A549 treated with ZK216348 at 1 μM for 4 hours (cell line): ENCODE measurements at places on chromosomes 4 and X. TPM values are rescaled to one million over a fixed set of nuclear protein-coding genes. Genes with fewer than 3 reads are reported as not detected.

The SPANXC gene
- total RNA-seq, result 0.74 to 2.4 TPM (median 0.76 TPM) in 3 of 5 replicates, not detected in the others

The STS gene
- total RNA-seq, result 1.6 to 2.3 TPM (median 2.0 TPM) in 5 replicates

The MMRN1 gene
- not detected in 5 replicates for total RNA-seq

The CLIC2 gene
- total RNA-seq, result 0.11 to 0.20 TPM (median 0.12 TPM) in 3 of 5 replicates, not detected in the others

The LIAS gene
- total RNA-seq, result 9.7 to 18.6 TPM (median 10.6 TPM) in 5 replicates

The TDO2 gene
- 0.22 to 0.73 TPM (median 0.62 TPM) in 5 replicates for total RNA-seq

The MAGEC3 gene
- total RNA-seq, result not detected in 5 replicates

The USP17L19 gene
- total RNA-seq, result not detected in 5 replicates

The PDGFC gene
- 2.8 to 5.0 TPM (median 3.0 TPM) in 5 replicates for total RNA-seq
